Cerebellar cortex (tissue), 1 donor: ENCODE measurements at places on chromosomes 5 and 9.

DNA sequence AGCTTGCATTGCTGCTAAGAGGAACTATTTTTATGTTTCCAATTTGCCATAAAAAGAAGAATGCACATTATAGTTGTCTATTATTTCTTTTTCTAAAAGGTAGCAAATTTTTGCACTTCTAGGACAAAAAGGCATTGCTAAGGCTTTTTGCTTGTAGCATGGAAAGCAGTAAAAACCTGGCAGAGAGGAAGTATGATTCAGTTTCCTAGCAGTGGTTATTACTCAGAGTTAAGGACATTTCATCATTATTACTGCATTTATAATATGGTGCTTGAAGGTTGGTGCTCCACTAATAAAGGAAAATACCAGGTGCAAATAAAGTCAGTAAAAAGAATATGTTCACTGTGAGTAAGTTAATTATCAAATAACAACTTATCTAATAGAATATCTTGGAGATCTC, 179.8 kb upstream of the PLPPR1 start:
- no peak for DNase-seq

DNA sequence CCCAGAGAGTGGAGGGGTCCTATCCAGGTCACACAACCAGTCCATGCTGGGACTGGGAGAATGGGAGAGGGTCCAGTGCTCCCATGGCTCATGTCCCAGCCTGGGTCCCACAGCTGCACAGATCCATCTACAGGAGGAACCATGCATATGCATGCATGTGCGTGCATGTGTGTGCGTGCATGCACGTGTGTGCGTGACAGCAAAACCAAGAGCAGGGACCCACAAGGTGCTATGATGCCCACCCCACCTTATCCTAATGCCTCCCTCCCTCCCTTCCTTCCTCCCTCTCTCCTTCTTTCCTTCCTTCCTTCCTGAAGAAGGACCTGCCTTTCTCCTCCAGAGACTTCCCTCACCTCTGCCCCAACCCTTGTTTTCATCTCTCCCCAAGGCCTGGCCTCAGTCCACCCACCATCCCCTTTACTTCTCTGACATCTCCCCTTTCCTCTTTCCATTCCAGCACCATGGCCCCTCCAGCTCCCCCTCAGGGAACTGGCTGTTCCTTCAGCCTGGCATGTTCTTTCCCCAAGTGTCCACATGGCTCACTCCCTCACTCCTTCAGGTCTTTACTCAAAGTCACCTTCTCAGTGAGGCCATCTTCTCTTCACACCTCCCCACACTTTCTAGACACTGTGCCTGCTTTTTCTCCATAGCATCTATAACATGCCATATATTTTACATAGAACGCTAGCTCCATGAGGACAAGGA, 21.8 kb downstream of the AQP7 start:
- no peak for DNase-seq

GRCh38 chr9:70614786-70615463, 200.5 kb upstream of the KLF9 start:
- DNase-seq, result peak; percentile 90

DNA sequence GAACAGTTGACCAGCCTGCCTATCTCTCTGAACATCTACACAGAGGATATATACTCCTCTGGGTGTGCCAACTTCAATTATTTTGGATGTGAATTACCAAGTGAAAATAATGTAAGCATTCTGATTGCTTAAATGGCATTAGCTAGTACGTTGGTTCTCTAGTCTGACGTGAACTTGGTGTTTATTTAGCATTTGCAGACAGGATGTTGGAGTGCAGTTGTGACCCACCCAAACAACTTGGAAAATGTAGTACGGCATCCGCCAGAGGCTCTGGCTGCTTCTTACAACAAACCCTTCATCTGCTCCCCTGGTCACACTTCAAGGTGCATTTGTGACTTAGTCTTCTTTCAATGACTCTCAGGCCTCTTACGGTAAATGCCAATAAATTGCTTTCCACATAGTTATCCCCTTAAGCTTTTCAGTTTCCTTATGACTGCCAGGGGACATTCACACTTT, 616.6 kb downstream of the PDE4D start:
- DNase-seq, result no peak

DNA sequence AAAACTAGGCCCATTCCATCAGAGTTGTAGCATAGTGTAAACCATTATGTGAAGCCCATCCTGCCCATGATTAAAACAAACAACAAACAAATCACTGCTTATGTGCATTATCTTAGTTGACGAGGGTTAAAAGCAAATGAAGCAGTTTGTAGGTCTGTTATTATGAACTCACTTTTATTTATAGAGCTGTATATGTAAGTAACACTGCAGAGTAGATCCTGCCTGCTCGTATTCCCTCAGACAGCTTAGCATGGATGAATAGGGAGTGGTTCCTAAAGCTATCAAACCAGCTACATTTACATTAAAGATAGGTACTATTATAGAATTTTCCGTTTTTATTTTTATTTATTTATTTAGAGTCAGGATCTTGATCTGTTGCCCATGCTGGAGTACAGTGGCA, 112.6 kb downstream of the GDNF start:
- DNase-seq, result no peak

DNA sequence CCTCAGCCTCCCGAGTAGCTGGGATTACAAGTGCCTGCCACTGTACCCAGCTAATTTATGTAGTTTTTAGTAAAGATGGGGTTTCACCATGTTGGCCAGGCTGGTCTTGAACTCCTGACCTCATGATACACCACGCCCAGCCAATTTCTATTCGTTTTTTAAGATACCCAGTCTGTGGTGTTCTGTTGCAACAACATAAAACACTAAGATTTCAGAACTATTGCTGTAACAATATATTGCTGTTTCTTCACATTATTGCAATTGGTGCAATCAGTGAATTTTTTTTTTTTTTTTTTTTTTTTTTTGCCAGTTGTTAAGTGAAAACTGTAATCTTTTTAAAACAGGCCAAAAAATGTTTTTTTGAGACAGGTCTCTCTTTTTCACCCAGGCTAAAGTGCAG, 9.9 kb downstream of the SRP19 start:
- no peak for DNase-seq

- no peak for DNase-seq
Measured at GRCh38 chr9:105251733-105252404, 7.4 kb downstream of the SLC44A1 start.
